ENCODE measurements at places on chromosomes 3 and 15. TPM values are rescaled to one million over a fixed set of nuclear protein-coding genes. Genes with fewer than 3 reads are reported as not detected.

NEK11 gene
- 15.3 TPM for total RNA-seq

SMCO1 gene
- total RNA-seq = not detected

HYAL1 gene
- 0.90 TPM for total RNA-seq

GOLGA6A gene
- not detected for total RNA-seq

C3orf20 gene
- total RNA-seq = not detected

MEGF11 gene
- not detected for total RNA-seq

MYZAP gene
- not detected for total RNA-seq

SCAANT1 gene
- total RNA-seq = not detected

IGF2BP2 gene
- 40.1 TPM for total RNA-seq

GOLGA6D gene
- not detected for total RNA-seq

TMCO5A gene
- total RNA-seq = 0.49 TPM

FSD2 gene
- not detected for total RNA-seq

ZNF717 gene
- total RNA-seq = 20.4 TPM

LDHAL6B gene
- not detected for total RNA-seq

ITIH3 gene
- total RNA-seq = under 0.01 TPM

FXR1 gene
- 104 TPM for total RNA-seq

REC114 gene
- total RNA-seq = not detected

LYZL4 gene
- not detected for total RNA-seq

AGTR1 gene
- total RNA-seq = 3.2 TPM

Measured in fibroblast of the aortic adventitia (primary cell).